ENCODE measurements at places on chromosomes 5 and 9.

DNA sequence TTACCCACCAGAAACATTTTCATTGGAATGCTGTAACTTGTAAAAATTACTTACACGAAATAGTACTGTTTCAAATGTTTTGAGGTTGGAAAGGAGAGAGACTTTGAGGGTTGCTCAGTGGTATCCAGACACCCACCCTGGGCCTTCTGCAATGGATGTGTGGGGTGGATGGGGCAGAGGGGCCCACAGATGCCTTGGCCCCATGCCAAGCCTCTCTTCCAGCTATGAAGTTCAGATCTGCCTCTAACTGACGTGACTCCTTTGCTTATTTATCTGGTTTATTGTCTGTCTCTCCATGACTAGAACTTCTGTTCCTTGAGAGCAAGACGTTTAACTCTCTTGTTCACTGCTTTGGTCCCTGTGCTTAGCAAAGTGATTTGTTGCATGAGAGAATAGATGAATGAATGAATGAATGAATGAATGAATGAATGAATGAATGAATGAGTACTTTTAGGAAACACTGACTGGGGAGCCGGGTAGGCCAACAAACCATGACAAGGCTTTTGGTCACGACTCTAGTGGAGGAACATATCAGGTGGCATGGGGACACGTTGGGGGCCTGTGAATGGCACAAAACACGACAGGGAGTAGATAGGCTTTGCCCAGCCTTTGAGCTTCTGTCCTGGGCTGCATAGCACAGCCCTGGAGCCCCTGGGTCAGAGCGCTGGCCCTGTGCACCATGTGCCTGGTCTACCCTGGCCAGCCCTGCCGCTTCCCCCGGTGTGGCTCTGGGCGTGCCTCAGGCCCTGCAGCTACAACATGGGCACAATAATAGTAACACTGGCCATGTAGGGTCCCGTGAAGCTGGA is 31.8 kb downstream of the AK8 start:
- no peak for DNase-seq

DNA sequence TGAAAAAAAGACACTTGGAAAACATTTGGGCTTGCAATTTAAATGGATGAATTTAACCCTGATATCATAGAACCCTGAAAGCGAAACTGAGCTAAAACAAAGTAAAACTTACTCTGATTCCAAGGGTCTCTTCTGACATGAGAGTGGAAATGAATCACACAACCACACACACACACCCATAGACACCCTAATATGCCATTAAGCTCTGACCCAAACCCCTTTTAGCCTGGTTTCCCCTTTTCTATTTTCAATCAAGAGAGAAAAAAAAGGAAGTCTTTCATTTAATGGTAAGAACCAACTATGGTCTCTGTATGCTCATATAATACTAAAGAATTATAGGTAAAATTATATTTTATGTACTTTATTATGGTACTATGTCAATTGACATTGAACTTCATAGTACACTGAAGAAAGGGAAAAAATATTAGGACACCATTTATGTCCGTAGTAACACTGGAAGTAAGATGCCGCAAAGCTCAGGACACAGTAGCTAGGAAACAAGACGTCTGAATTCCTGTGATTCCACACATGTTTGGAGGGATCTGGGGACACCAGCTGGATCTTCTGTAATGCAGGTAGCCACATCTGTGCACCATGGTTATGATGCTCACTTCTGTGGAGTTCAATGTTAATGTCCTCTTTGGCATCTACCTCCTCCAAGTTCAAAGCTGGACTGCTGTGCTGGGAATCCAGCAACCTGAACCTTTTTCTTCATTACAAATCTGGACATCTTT is 95.8 kb downstream of the PCSK1 start:
- no peak for DNase-seq

- no peak for DNase-seq
Observed at GRCh38 chr5:72126796-72127195, 19.5 kb downstream of the MAP1B start.

- no peak for DNase-seq
Observed at GRCh38 chr5:111060169-111060568, 11.3 kb upstream of the TSLP start.

- DNase-seq, result peak; percentile 66
Observed at GRCh38 chr5:143019614-143020515, 249.7 kb downstream of the ARHGAP26 start.

GRCh38 chr5:16726538-16726946 is 109.7 kb upstream of the RETREG1 start:
- DNase-seq, result no peak

- peak; percentile 73 for DNase-seq
Observed at GRCh38 chr9:2559192-2560152, 62.1 kb upstream of the VLDLR start.

- peak; percentile 51 for DNase-seq
Observed at GRCh38 chr5:96336351-96336985, 96.6 kb downstream of the PCSK1 start.

DNA sequence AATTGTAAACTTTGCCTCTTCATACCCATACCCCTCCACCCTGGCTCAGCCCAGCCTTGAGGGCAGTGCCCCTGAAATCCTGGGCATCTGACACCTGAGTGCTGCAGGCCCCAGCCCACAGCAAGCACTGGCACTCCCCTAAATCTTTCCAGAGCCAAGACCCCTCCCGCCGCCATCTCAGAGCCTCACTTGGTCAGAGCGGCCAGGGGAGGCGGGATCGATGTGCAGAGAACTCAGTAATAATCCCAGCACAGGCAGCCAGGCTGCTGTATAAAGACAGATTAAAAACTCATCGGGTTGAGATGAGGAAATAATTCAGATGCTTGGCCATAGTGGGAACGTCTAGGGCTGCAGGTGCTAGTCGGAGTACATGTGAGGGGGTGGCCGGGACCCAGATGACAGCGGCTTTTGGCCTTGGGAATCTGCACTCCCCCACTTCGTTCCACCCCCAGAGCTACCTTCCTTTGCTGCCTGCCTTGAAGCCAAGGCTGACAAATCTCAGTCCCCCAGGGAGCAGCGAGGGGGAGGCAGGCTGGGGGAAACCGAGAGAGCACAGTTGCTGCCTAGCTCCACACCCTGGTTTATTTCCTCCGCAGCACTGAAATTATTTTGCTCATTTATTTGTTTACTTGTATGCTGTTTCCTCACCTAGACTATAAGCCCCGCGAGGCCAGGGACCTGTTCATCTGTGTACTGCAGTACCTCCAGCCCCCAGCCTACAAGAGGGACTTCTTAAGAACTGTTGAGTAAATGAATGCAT is 19.5 kb upstream of the ARAP3 start:
- no peak for DNase-seq

GRCh38 chr9:28439688-28440087 is 866.4 kb upstream of the C9orf72 start:
- DNase-seq, result no peak

DNA sequence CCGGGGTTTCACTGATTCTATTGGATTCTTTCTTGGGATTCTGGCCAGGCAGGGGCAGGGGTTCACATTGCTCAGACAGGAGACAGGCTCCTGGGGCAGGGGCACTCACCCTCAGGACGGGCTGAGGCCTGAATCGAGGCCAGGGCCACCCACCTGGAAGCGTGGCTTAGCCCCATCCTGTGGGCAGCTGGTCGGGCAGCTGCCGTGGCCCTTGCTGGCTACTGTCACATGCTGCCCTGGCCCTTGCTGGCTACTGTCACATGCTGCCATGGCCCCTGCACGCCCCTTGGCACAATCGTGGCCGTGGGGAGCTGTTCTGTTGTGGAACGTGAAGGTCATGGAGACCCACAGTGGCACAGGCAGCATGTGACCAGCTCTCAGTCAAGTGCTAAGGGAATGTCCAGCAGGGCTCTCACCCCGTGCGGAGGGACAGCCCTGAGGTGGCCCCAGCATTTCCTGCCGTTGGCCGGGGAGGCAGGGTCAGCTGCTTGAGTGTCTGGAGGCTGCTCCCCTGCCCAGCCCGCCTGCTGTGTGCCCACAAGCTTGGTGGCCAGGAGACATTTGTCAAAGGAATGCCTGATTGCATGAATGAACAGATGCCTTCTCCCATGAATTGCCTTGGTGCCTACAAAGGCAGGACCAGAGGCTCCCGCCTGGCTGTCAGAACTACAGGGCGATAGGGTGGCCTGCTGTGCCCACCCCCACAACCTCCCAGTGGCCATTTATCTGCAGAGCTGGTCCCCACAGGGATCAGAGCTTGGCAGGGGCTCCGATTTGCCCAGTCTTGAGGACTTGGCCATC is 16.9 kb upstream of the TMEM250 start:
- no peak for DNase-seq

DNA sequence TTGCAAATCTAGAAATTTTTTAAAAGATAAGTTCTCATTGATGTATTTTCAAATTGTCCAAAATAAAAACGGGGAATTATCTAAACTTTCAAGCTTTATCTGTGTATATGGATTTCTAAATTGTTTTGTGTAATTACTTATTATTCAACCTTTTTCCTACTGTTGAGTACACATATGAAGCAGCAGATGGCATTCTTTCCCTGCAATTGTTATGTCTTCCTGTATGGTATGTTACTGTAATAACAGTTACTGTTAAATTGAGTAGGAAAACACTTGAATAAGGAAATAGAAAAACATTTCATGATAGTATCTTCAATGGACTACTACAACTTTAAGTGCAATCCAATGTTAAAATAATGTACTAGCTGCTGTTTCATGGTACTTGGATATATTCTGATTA is 124.8 kb downstream of the RANBP17 start:
- DNase-seq, result no peak

DNA sequence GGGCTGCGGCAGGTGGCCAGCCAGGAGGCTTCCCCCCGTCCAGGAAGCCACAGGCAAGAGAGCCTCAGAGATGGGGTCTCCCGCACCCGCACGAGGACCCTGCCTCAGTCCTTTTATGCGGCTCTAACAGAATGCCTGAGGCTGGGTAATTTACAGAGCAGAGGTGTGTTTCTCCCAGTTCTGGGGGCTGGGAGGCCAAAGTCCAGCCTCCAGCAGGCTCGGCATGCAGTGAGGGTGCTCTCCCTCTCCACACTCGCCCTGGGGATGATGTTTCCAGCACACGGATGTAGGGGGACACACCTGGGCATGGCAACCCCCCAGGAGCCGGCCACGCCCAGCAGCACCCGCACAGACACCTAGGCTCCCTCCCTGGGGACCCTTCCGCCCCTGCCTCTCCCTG is 95.4 kb upstream of the PPP1R26 start:
- no peak for DNase-seq

GRCh38 chr9:93071464-93071863 is 13.0 kb downstream of the SUSD3 start:
- no peak for DNase-seq

- DNase-seq, result no peak
Observed at GRCh38 chr5:132179405-132179804, 48.2 kb downstream of the P4HA2 start.

GRCh38 chr5:168580227-168580508 is 1.0 kb upstream of the PANK3 start:
- peak; percentile 30 for DNase-seq

DNA sequence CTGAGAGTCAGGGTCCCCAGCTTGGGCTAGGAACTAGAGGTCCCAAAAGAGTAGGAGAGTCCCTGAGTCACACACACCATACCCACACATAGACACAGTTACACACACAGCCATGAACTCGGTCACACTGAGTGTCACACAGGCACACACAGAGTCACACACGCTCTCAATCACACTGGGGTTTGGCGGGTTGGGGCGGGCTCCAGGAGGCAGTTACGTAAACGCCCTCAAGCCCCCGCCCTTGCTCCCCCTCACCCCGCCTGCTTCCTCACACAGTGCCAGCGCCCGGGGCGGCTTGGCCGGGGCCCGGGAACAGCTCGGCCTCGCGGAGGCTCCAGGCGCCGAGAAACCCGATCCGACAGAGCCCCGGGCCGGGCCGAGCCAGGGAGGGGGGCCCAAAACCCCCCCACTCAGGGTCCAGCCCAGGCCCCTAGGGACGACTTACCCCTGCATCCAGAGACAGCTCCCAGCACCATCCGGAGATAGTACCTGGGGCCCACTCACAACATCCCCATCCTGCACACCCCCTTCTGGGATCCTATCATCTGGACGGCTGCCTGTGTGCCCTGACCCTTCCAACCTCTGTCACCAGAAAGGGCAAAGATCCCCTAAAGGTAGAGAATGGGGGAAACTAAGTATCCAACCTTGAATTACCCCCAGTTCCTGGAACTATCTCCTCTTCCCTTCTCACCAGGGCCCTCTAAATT is 3.5 kb upstream of the CNTFR start:
- DNase-seq, result no peak

DNA sequence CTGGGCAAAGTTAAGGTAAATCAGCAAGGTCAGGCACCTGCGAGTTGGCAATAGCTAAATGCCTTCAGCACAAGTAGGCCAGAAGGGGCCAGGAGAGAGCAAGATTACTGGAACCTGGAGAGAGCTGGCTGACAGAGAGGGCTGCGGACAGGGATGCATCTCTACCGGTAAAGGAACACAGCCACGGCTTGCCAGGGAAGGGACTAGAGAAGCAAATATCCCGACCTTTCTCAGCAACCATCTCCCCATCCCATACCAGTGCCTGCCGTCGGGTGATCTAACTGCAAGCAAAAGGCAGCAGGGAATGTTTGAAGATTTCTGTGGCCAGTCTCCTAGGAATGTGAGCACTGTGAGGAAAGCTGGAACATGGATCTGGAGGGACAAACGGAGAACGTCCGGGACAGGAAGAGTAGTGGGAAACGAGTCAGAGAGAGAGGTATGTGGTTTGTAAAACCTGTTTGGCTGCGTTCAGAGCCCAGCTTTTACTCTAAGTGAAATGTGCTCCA is 15.9 kb upstream of the ABLIM3 start:
- no peak for DNase-seq

DNA sequence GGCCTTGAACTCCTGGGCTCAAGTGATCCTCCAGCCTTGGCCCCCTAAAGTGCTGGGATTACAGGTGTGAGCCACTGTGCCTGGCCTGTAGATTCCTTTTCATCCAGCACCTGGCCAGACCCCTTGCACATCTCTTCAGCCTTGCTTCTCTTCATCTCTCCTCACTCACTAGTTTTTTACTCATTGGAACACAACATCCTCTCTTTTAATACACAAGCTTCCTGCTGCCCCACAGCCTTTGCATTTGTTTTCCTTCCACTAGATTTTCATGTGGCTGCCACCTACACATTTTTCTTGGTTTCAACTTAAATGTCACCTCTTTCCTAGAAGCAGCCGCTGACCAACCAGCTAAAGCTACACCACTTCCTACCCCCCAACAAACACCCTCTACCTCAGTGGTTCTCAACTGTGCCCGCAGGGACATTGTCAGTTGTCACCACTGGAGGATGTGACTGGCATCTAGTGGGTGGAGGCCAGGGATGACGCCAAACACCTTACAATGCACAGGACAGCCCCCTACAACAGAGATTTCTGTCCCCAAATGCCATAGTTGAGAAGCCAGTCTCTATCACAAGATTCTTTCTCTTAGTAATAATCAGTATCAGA is 33.7 kb downstream of the HAVCR1 start:
- DNase-seq, result no peak

GRCh38 chr9:17839776-17840175 is 260.9 kb downstream of the SH3GL2 start:
- no peak for DNase-seq

DNA sequence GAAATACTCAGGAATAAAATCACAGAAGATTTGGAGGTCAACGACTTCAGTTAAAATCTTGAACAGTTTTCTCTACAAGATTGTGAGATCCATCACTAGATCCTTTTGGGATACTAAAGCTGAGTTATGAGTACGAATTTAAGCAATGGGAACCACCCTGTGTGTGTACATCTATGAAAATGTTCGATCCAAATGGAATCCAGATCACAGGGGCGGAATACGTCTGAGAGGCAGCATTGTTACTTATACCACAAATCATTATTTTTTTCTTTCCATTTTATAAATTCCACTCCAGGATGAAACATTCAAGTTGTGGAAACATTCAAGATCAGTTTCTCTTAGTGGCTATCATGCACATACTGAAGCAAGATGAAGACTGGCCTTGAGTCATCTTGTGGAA is 239.3 kb upstream of the PAPPA start:
- no peak for DNase-seq

GRCh38 chr9:37640246-37640645 is 10.5 kb upstream of the FRMPD1 start:
- DNase-seq, result no peak
